Stimulated activated CD4-positive, alpha-beta T cell treated with anti-CD3 and anti-CD28 coated beads, Interleukin-1b, Interleukin-23, amount 100 ng/mL, for 24 hours (primary cell): ENCODE measurements at places on chromosomes 11 and 22.

- no peak for DNase-seq
These were observed 10.6 kb downstream of the MYH9 start for GRCh38 chr22:36377022-36377631.

DNA sequence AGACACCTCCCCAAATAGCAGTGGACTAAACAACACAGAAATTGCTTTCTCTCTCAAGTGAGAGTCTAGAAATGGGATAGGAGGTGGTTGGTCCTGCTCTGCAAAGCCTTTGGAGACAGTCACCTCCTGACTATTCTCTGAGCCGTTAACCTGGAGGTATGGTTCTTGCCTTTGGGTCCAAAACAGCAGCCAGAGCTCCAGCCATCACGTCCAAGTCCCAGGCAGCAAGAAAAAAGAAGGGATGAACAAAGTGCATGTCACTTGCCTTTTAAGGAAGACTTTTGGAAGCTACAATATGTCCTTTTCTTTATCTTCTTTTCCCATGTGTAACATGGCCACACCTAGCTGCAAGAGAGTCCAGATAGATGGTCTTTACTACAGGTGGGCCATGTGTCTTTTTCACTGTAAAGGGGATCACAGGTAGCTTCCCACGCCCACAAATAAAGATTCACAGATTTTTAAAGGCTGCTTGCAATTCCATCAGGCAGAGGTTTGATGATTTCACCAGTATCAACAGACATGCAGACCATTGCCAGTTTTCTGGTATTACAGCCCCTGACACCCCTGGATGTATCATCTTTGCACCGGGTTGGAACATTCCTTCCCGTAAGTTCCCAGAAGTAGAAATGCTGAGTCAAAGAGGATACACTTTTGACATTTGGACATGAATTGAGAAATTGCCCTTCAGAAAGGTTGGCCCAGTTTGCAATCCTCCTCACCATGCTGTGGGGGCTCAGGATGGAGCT is 66.0 kb downstream of the MYEOV start:
- no peak for DNase-seq

- DNase-seq = no peak
These were observed 26.4 kb downstream of the IZUMO1R start for GRCh38 chr11:94330789-94331188.

GRCh38 chr11:20421946-20422345 is 34.4 kb downstream of the PRMT3 start:
- no peak for DNase-seq

DNA sequence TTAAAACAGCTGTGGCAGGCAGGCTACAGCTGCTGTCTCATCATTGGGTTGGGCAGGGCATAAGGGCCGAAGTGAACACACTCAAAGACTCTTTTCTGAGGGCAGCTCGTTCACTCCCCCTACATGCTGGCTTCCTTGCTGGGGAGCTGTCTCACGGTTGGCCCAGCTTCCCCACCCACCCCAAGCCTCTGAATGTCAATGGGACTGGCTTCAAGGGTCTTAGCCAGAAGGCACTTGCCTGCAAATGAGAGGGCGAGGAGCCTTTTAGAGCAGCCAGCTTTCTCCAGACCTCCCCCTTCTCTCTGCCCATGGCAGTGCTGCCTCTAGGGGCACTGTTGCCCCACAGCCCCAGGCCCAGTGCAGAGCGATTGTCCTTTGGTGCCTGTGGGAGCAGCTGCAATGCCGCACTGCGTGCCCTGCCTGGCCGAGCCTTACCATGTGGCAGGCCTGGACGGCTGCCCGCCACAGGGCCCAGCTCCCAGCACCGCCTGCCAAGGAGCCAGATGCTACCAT is 94.7 kb upstream of the RASSF10 start:
- DNase-seq = peak; percentile 4

- peak; percentile 36 for DNase-seq
These were observed 16.1 kb downstream of the CPT1A start for GRCh38 chr11:68825571-68825970.
